ENCODE measurements at places on chromosomes 4 and X. TPM values are rescaled to one million over a fixed set of nuclear protein-coding genes. Genes with fewer than 3 reads are reported as not detected.

GRCh38 chr4:15233264-15233597 lies 194.6 kb upstream of the C1QTNF7 start:
- DNase-seq = no peak
- peak overlapping the region; percentile 59 for H3K27ac ChIP-seq
- no peaks in the 10 kb centered on the region for H3K36me3 ChIP-seq
- H3K4me1 ChIP-seq = no peaks in the 10 kb centered on the region

- no peak for DNase-seq
- peaks cover 44% of the 10 kb centered on the region for H3K4me1 ChIP-seq
- no peak overlapping the region for H3K4me3 ChIP-seq
- no peaks in the 10 kb centered on the region for H3K36me3 ChIP-seq
- no peaks in the 10 kb centered on the region for H3K27me3 ChIP-seq
These were observed 288.5 kb downstream of the TENM3 start for GRCh38 chr4:182531555-182532162.

DNA sequence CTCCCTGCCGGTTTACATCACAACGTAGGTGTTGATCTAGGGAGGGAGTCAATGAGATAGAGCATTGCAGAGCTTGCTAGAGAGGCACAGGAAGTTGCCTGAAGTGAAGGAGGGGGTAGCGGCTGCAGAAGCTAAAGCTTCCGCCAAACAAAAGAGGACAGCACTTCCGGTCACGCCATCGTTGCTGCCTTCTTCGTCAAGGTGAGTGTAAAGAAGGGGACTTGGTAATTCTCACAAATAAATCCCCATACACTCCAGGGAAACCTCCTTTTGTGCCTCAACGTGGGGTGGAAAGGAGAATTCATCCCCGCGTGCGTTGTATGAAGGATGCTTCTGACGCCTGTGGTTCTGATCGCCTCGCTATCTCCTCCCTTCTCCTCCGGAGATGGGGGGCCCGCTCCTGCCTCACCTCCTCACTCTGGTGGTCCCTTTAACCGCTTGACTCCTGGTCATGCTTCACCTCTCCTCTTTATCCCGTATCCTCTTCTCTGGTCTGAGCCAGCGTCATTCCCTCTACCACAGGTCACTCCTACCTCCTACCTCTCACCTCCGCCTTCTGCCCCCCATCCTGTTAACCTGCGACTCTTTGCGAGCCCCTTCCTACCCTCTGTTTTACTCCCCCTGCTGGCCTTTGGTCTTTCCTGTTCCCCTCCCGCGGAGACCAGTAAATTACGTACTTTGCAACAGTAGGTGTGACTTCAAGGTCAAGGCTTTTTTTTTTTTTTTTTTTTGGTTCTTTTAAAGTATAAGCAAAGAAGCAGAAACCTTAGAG lies 59.9 kb downstream of the GSPT2 start:
- H3K36me3 ChIP-seq = no peaks in the 10 kb centered on the region
- peak overlapping the region; percentile 56 for H3K27ac ChIP-seq
- no peaks in the 10 kb centered on the region for H3K4me1 ChIP-seq
- H3K4me3 ChIP-seq = peak overlapping the region; percentile 48
- DNase-seq = no peak
- peaks cover 6% of the 10 kb centered on the region for H3K27me3 ChIP-seq

Gene CCKAR
- not detected for total RNA-seq

Gene RNF175
- not detected for total RNA-seq

Gene IL9R
- total RNA-seq = not detected

Gene ARHGAP10
- total RNA-seq = 131 TPM

Data from tibial nerve (tissue), 4 donors.